CD4-positive, alpha-beta T cell treated with Interleukin-6 at 100 ng/mL for 8 hours (primary cell): ENCODE measurements at places on chromosomes 2 and 18.

- DNase-seq: no peak
Observed at GRCh38 chr2:98347298-98348065, 1.2 kb downstream of the CNGA3 start.

DNA sequence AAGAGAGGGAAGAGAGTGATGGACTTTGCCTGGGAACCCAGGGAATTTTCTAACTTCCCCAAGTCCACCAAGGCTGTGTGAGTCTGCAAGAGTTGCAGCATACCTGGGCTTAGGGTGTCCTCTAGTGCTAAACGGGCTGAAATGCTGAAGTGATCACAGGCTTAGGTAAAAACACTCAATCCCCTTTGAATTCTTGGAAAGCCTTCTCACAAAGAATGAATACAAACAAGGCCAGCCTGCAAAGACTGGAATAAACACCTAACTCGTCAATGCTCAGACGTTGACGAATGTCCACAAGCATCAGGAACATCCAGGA is 30.0 kb upstream of the BMP10 start:
- no peak for DNase-seq

DNA sequence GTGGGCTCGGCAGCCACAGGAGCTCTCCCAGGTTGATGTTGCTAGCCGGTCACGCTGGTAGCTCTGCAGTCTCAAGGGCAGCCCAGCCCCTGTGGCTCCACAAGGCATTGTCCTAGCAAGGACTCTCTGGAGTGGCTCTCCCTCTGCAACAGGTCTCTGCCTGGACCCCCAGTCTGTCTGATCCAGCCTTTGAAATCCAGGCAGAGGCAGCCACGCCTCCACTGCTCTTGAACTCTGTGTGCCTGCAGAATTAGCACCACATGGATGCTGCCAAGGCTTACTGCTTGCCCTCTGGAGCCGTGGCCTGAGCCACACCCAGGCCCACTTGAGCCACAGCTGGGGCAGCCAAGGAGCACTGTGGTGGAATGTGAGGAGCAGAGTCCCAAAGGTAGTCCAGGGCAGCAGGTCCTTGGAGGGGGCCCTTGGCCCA is 43.0 kb upstream of the FAHD2A start:
- DNase-seq: no peak

GRCh38 chr2:133787207-133787606 is 218.9 kb upstream of the NCKAP5 start:
- DNase-seq: no peak

DNA sequence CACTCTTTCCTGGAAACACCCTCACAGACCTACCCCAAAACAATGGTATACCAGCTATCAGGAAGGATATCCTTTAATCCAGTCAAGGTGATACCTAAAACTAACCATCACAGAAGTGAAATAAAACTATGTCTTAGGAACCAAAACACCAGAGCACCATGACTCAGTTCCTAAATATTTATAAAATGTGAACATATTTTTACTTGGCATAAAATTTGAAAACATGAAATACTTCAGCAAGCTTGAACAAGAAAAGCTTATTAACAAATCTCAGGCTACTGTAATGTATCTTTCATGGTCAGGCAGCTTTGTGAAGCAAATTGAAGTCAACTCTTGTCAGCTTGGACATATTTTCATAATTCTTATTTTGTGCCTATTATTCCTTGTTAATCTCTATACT is 440.8 kb upstream of the CDH20 start:
- no peak for DNase-seq

DNA sequence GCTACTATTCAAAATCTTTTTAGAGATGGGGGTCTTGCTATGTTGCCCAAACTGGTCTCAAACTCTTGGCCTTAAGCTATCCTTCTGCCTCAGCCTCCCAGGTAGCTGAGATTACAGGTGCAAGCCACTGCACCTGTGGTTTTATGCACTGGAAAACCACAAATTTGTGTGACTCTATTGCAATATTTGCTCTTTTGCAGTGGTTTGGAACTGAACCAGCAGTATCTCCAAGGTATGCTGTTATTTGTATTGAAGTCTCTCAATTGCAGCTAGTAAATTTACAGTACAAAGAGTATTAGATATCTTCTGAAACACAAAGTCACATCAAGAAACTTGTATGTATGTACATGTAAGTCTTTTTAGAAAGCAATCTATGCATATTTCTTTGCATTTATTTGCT is 46.2 kb downstream of the PPP4R1 start:
- no peak for DNase-seq

DNA sequence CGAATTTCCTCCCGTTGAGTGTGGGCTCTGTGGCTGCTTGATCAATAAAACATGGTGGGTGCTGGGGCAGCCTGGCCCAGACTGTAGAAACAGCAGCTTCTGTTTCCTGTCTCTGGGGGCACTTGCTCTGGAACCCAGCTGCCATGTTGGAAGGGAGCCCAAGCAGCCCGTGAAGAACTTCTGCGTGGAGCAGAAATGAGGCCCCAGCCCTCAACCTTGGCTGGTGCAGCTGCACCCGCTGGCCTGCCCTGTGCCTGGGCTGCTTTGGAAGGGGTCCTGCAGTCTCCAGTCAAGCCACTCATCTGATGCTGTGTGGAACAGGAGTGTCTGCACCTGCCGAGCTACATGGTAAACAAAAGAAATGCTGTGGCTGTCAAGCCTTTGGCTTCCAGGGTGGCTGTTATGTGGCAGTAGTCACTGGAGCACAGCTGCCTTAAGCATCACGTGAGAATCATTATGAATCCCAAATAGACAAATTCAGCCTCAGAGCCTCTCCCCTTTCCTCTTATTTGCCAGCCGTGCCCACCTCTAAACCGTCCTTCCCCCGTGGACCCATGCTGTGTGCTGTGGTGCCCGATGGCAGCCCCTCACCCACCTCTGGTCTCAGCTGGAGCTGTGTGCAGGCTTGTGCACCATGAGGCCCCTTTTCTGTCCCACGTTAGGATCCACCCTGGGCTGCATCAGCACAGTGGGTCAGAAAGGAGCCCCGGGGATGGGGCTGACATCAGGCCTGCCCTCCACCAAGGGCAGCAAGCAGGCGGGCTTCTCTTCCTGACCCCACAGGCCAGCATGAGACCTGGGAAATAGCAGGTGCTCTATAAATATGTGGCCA is 134.0 kb upstream of the HDAC4 start:
- no peak for DNase-seq

DNA sequence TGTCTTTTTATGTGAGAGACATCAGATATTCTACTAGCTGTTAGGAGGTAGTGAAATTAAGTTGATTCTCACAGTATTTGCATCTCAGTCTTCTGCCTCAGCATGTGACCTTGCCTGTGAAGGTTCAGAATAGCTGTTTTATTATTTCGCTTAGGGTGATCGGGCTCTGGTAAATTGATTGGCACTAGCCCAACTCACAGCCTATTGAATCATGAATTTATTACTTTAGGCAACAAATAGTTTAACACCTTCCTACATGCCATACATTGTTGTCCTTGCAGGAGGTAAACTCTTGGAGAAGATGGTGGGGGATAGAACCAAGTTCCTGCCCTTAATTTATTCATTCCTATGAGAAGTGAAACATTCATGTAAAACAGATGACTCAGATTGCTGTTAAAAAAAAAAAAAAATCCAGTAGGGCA is 101.9 kb downstream of the GPD2 start:
- DNase-seq: no peak

- no peak for DNase-seq
Observed at GRCh38 chr2:152051436-152051835, 47.4 kb downstream of the CACNB4 start.

- no peak for DNase-seq
Observed at GRCh38 chr2:65153515-65153914, 23.6 kb upstream of the RAB1A start.

DNA sequence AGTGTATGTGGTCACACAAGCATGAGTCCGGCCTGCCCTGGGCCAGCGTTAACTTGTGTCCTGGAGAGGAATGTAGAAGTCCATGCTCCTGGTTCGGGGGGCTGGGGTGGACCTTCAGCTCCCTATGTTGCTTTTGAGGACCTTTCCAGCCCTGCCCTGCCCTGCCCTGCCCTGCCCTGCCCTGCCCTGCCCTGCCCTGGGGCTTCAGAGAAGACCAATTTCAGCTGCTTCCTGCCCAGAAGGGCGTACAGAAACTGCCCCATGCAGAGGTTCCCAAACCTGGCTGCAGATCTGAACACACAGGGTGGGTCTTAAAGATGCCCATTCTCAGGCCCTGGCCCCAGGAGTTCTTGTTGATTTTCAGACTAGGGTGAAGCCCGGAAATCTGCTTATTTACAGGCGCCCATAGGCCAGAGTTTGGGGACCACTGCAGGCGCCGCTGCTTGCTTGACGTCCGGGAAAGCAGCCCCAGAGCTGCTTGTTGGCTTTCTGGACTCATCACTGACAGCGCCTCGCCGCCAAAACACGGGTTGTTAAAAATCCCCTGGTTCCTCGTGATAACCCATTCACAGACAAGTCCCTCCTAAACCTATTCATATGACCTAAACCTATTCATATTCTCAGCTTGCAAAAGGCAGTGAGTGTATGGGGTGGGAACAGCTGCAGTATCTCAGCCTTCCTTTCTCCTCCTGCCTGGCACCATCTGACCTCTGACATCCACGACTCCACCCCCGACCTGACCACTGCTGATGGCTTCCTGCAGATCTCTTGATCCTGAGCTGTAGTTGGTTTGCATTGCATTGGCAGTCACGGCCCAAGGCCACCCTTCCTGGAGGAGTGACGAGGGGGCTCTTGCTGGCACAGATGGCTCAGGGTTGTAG is 198.3 kb downstream of the GLI2 start:
- DNase-seq: no peak

DNA sequence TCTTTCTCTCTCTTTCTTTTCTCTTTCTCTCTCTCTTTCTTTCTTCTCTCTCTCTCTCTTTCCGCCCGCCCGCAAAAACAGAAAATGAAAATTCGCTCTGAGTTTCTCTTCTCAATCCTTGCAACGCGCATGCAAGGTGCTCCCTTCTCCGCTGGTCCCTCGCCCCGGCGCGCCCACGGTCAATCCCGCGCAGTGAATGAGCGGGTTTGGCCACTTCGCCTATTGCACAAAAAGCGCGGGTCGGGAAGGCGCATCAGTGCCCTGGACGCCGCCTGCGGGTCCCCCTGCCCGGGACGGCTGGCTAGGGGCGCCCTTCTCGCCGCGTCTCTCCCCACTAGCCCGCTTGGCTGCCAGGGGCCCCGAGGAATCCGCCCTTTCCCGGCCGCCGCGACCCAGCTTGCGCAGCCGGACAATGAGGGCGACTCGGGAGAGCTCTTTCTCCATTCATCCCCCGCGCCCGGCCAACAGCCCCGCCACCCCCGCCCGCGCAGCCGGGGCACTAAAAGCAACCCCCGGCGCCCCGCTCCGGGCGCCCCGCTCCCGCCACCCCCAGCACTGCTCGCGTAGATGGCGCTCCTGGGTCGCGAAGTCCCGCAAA is 706 bp downstream of the LAMA1 start:
- DNase-seq: no peak

DNA sequence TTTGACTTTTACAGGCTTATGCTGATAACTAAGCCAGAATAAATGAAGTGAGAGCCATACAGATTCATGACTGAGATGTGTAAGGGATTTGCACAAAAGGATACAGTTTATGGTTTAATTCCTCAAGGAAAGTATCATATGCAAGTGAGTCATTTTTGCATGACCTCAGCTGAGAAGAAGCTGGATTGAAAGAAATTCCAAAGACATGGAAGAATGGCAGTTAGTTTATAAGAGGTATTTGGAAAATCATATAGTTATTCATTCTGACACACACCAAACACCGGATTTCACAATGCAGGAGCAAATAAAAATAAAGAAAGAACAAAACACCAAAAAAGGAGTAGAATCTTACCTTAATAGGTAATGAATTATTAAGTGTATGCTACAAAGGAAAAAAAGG is 83.2 kb upstream of the RND3 start:
- no peak for DNase-seq

DNA sequence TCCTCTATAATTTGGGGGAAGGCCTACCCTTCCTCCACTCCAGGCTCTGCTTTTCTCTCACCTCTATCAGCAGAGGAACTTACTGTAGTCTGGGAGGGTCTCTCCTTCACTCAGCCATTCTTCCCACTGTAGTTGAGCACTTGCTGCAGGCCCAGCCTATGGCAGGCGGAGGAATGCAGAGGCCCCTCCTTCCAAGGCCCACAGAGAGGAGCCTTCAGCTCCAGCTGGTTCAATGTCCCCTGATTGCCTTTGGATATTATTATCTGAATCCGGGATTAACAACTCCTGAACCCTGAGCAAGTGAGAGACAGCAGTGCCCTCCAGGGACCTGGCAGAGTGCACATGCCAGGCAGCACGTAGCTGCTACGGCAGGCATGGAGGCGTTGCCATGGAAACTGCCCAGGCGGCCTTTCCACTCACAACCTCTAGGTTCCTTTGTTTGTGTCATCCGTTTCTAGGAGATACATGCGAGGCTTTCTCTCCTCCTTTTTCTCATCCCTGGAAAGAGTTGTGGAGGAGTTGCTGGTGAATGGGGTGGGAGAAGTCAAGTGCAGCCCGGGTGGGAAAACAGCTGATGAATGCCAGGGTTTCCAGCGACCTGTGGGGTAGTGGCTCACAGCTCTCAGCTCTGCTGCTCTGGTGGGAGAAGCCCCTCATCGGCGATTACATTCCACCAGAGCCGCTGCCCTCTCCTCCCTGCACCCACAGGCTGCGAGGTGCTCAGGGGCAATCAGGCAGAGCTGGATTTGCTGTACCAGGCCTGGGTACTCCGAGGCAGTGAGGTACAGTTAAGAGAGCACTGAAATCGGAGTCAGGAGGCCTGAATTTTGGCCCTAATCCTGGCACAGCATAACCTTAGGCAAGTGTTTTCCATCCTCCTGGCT is 55.3 kb upstream of the HK2 start:
- no peak for DNase-seq

GRCh38 chr2:68993660-68994059 is 19.2 kb downstream of the GKN1 start:
- DNase-seq: no peak

DNA sequence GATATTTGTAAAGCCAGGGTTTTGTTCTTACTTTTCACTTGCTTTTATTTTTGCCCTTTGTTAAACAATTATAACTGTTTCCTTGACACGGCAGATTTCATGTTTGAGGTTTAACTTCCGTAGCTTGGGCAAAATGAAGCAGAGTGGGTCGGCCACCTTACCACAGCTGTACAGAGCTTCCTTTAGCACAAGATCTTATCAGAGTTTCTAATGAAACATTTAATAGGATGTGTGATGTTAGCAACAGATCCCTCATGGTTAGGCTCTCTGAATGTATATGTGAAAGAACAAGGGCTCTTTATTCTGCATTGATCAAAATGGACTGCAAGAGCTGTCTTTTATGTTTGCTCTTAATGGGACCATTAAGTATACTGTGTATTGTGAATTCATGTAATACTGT is 22.3 kb downstream of the RNF125 start:
- peak; percentile 70 for DNase-seq

DNA sequence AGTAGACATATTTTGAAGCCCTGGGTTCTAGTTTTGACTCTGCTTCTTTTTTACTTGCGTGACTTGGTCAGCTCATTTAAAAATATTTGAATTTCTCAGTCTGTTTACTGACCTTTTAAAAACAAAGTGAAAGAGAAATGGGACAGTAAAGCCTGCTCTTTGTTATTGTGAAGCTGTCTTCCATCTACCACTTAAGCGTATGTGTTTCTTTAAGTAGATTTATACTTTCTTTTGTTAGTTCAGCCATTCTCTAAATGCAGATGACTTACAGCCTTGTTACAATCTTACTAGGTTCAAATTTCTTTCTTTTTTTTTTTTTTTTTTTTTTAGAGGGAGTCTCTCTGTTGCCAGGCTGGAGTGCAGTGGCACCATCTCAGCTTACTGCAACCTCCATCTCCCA is 79.5 kb downstream of the UBR3 start:
- no peak for DNase-seq
